ENCODE measurements at places on chromosomes 5 and 9.

DNA sequence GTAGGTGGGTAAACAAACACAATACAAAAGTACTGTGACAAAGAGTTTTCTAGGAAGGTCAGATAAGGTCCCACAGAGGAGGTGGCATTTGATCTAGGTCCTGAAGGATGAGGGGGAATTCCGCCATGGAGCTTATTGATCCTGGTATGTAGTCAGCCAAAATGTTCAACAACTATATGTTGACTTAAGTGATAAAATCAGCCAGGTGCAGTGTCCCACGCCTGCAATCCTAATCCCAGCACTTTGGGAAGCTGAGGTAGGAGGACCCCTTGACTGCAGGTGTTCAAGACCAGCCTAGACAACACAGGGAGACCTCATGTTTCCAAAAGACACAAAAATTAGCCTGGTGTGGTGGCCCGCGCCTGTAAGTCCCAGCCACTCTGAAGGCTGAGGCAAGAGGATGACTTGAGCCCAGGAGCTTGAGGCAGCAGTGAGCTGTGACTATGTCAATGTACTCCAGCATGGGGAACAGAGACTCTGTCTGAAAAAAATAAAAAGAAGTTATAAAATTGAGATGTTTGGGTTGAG is 46.4 kb upstream of the PLIN2 start:
- H3K4me3 ChIP-seq, result no peak overlapping the region
- no peak for DNase-seq
- H3K4me1 ChIP-seq, result no peaks in the 10 kb centered on the region
- no peaks in the 10 kb centered on the region for H3K27me3 ChIP-seq
- no peaks in the 10 kb centered on the region for H3K36me3 ChIP-seq

- H3K27ac ChIP-seq, result no peak overlapping the region
- H3K27me3 ChIP-seq, result no peaks in the 10 kb centered on the region
- no peaks in the 10 kb centered on the region for H3K4me1 ChIP-seq
- H3K36me3 ChIP-seq, result no peaks in the 10 kb centered on the region
- no peak for DNase-seq
These were observed 184.0 kb upstream of the GDNF start for GRCh38 chr5:38023799-38024198.

- no peak overlapping the region for H3K4me3 ChIP-seq
- no peaks in the 10 kb centered on the region for H3K27me3 ChIP-seq
- no peak for DNase-seq
- H3K36me3 ChIP-seq, result no peaks in the 10 kb centered on the region
These were observed 73.8 kb downstream of the RAPGEF1 start for GRCh38 chr9:131666029-131666428.

DNA sequence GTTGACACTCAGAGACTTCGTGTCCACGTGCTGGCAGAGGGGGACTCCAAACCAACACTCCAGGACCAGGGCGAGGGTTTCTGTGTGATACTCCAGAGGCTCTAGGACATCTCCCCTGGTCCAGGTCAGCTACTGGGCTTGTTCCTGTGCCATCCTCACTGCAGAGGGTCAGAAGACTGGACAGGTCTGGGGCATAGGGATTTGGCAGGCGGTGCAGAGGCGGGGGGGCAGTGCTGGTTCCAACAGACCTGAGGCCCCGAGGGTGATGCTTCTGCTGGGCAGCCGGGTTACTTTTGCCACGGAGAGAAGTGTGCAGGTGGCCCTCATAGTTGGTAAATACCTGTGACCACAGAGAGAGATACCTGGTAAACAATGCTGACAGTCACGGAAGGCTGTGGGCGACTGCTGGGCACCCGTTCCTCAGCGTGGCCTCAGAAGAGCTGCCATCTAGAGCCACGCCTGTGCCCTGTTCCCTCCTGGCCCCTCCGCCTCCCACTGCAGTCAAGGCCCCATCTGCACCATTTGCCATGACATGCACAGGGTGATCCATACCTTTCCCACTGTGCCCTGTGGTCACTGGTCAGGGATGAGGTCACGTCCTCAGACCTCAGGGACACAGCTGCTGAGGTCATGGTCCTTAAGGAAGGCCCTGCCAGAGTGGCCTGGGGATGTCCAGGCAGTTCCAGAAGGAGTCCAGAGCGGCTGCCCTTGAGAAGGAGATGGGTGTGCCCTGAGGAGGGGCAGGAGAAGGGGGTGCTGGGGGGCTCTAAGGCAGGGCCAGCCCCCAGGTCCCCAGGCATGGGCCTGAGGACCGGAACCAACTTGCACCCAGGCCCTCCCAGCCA is 30.0 kb downstream of the TRIP13 start:
- no peaks in the 10 kb centered on the region for H3K27me3 ChIP-seq
- DNase-seq, result no peak
- no peak overlapping the region for H3K27ac ChIP-seq
- H3K4me1 ChIP-seq, result peaks cover 10% of the 10 kb centered on the region
- H3K36me3 ChIP-seq, result no peaks in the 10 kb centered on the region

DNA sequence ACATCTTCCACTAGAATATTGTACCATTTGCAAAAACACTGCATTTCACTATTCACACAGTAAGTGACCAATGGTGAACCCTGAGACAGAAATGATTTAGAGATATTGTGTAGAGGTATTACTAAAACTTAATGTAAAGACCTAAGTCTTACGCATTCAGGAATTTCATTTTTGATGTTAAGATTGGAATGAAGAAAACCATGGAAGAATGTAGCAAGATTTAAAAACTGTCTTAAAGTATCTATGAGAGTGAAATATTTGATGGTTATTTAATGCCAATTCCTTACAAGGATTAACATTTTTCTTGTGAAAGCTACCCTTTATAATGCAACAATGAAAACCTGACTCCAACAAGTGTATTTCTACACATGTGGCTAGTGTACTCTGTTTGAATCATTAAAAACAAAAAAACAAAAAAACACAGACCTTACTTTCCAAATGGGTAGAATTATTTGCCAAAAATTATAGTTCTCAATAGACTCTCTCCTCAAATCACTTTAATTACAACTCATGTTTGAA is 172.0 kb downstream of the NNT start:
- H3K4me1 ChIP-seq, result peaks cover 9% of the 10 kb centered on the region
- DNase-seq, result no peak
